BE2C (cell line): ENCODE measurements at places on chromosomes 2 and 18.

DNA sequence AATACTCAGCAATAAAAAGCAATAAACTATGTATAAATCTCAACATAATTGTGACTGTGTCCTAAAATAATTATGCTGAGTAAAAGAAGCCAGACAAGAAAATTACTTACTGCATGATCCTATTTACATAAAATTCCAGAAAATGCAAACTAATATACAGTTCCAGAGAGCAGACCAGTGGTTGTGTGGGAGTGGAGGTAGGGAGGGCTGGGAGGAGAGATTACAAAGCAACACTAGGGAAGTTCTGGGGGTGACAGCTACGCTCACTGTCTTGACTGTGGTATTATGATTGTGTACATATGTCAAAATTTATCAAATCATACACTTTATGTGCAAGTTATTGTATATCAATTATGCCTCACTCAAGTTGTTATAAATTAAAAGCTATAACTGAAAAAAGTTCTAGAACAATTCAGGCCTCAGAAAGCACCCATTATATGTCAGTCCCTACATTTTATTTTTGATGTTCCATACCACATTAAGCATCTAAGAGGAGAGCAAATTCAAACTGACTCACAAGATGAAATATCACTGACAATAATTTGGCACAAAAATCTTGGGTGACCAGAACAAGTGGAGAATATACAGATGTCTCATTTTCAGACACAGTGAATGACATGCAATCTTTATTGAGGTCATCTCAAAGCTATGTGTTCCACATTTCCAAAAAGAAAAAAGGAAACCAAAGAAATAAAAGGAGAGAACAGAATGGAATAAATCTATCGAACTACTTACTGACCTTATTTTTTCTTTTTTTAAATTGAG, 85.1 kb downstream of the ANTXR1 start:
- DNase-seq: no peak

GRCh38 chr18:74065366-74065765, 82.3 kb downstream of the FBXO15 start:
- DNase-seq: no peak

DNA sequence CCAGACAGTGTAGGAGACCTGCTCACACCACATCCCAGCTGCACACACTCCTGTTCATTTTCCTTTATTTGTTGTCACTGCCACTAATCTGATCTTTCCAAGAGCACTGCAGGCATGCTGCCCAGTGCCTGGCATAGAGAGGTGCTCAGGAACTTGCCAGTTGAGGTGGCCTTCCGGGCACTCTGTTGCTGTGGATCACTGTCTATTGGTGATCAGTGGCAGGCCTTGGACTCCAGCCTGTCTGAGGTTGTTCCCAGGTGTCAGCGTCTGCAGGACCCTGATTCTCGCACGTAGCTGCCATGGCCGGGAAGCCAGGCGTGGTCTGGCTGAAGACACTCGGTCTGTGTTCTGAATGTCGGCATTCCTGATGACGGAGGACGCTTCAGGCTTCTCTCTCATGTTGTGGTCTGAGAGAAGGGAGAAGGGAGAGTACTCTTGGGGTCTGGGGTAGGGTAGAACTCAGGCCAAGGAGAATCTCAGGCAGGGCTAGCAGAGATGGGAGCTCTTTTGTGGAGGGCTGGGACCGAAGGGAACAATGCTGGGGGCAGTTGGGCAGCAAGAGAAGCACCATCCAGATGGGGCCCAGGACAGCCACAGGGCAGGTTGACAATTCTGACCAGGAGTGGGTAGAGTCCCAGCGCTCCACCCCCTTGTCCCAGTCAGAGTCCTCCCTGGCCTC, 240.9 kb downstream of the MYCN start:
- peak; percentile 100 for DNase-seq

- DNase-seq: no peak
Observed at GRCh38 chr18:41145516-41145915, 809.5 kb upstream of the PIK3C3 start.

GRCh38 chr2:210593166-210593565, 36.8 kb downstream of the CPS1 start:
- DNase-seq: no peak

DNA sequence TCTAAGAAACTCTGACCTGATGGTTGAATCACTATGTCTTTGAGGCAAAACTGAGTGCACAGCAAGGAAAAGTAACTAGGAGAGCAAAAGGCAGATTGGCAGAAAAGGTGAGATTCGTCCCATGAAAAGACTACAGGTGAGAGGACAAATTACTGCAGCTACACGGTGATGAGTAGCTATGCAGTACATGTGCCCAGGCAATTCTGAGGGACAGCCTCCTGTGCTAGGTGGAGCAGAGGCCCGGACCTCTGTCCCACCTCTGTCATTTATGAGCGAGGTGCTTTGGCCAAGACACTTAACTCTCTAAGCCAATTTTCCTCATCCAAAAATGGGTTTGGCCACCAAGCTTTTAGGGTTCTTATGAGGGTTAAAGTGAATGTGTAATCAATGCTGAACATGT, 59.9 kb downstream of the GRB14 start:
- no peak for DNase-seq

- DNase-seq: no peak
Observed at GRCh38 chr2:177289824-177290628, 25.5 kb upstream of the NFE2L2 start.

GRCh38 chr2:216671791-216672343, 23.5 kb downstream of the IGFBP5 start:
- DNase-seq: no peak

- no peak for DNase-seq
Observed at GRCh38 chr18:23714576-23714975, 25.3 kb downstream of the LAMA3 start.

GRCh38 chr2:88765154-88765888, 73.8 kb downstream of the RPIA start:
- DNase-seq: peak; percentile 18

- no peak for DNase-seq
Observed at GRCh38 chr2:44456946-44457345, 95.2 kb downstream of the CAMKMT start.

GRCh38 chr18:5995626-5996025, 100.3 kb upstream of the TMEM200C start:
- no peak for DNase-seq

GRCh38 chr2:218622606-218623365, 15.1 kb downstream of the PLCD4 start:
- DNase-seq: no peak

DNA sequence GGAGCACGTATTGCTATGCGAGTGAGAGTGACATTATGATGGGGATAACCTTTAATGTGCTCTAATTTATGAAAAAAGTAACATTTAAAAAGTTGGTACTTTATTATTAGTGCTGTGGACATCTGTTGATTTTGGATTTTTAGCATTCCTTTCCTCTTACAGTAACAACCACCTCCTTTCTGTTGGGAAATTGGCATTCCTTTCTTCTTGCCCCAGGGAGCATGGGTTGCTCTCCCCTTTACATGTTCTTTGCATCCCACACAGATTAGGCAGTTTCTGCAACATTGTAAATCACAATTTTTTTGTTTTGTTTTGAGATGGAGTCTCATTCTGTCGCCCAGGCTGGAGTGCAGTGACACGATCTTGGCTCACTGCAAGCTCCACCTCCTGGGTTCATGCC, 300.2 kb downstream of the LPIN1 start:
- DNase-seq: no peak

- DNase-seq: no peak
Observed at GRCh38 chr2:200155652-200156051, 150.8 kb upstream of the SPATS2L start.
